ENCODE measurements at places on chromosomes 5 and 9. TPM values are rescaled to one million over a fixed set of nuclear protein-coding genes. Genes with fewer than 3 reads are reported as not detected.
A peak's percentile ranks its signal among the peaks of the same experiment; 100 is the strongest.

Gene RABEPK
- total RNA-seq, result 27.5 TPM

DNA sequence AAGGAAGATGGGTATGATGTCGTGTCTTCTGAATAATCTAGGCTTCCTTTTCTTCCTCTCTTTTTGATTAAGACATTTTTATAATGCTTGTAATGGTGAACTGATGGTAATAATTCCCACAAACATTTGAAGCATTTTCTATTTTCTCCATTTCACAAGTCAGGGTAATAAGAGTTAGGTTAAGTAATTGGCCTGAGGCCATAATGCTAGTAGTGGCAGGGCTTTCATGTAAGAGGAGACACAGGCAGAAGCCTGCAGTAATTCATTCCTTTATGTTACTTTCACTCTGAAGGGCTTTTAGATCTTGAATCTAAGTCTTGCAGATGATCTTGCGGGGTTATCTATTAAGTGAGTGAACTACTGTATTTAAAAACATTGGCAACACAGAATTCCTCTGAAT lies 374.9 kb downstream of the MAT2B start:
- H3K27me3 ChIP-seq, result no peaks in the 10 kb centered on the region
- DNase-seq, result no peak
- H3K27ac ChIP-seq, result no peak overlapping the region
- H3K36me3 ChIP-seq, result no peaks in the 10 kb centered on the region

DNA sequence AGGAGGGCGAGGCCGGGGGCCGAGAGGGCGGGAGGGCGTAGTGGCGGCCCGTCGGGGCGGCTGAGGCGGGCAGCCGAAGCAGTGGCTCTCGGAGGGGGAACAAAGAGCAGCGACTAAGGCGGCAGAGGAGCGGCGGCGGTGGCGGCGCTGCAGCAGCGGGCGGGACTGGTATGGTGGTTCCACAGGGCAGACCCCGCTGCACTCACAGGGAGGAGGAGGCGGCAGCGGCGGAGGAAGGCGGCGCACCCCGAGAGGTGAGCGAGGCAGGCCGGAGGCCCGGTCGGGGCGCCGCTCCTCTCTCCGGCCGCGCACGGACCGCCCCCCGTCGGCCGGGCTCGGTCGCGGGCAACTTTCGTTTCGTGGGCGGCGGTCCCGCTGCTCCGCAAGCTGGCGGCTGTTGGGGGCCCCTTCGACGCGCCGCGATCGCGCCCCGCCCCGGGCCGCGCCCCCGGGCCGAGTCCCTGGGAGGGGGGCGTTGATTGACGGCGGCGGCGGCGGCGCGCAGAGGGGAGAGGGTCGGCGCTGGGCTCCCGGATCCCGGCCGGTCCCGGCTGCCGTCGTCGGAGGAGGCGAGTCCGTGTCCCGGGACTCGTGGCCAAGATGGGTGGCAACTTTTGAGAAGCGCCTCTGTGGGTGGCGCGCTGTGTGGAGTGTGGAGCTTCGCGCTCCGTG lies 467 bp downstream of the CNOT6 start:
- peak overlapping the region; percentile 91 for H3K27ac ChIP-seq
- DNase-seq, result peak; percentile 20
- no peaks in the 10 kb centered on the region for H3K27me3 ChIP-seq
- H3K4me1 ChIP-seq, result peaks cover 44% of the 10 kb centered on the region

Gene RASEF
- total RNA-seq, result not detected

Gene NXNL2
- total RNA-seq, result not detected

Gene COL23A1
- total RNA-seq, result 34.0 TPM

Gene FOXI1
- total RNA-seq, result not detected

GRCh38 chr9:27586304-27586703 lies 13.0 kb upstream of the C9orf72 start:
- no peak overlapping the region for H3K4me3 ChIP-seq
- no peaks in the 10 kb centered on the region for H3K4me1 ChIP-seq
- no peaks in the 10 kb centered on the region for H3K27me3 ChIP-seq
- no peak overlapping the region for H3K27ac ChIP-seq

GRCh38 chr9:37415011-37415719 lies 7.3 kb upstream of the GRHPR start:
- H3K4me1 ChIP-seq, result peaks cover 16% of the 10 kb centered on the region
- no peaks in the 10 kb centered on the region for H3K27me3 ChIP-seq
- H3K4me3 ChIP-seq, result peak overlapping the region; percentile 62
- H3K27ac ChIP-seq, result peak overlapping the region; percentile 53
- no peaks in the 10 kb centered on the region for H3K36me3 ChIP-seq

DNA sequence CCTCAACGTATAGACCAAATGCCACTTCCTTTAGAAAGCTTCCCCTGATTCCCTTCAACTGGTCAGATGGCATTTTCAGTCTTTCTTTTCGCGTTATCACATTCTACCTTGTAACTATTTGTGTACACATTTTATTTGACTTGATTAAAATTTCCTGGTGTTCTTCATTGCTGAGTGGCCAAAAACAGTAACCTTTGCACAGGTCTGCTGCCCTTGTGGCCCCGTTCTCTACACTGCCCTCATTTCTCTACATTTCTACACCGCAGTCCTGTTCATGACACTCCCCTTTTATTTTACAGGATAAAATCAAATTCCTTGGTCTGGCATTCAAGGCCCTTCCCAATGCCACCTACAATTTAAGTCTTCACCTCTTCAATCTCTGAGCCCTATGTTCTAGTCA lies 334.2 kb upstream of the SLC30A5 start:
- no peaks in the 10 kb centered on the region for H3K27me3 ChIP-seq
- no peak for DNase-seq
- H3K27ac ChIP-seq, result no peak overlapping the region

Gene PCDHGA2
- 0.32 TPM for total RNA-seq

Gene IL4
- total RNA-seq, result not detected

Gene CDX1
- total RNA-seq, result not detected

- H3K36me3 ChIP-seq, result peaks cover 13% of the 10 kb centered on the region
- H3K4me1 ChIP-seq, result peaks cover 10% of the 10 kb centered on the region
- no peak for DNase-seq
- H3K27me3 ChIP-seq, result no peaks in the 10 kb centered on the region
- no peak overlapping the region for H3K4me3 ChIP-seq
These were observed 108.1 kb downstream of the SEMA5A start for GRCh38 chr5:9437741-9438240.

GRCh38 chr5:181199881-181200638 lies 4.9 kb downstream of the TRIM7 start:
- no peak overlapping the region for H3K27ac ChIP-seq
- no peak for DNase-seq
- H3K4me3 ChIP-seq, result peak overlapping the region; percentile 25
- H3K4me1 ChIP-seq, result no peaks in the 10 kb centered on the region

- H3K27ac ChIP-seq, result no peak overlapping the region
- no peaks in the 10 kb centered on the region for H3K4me1 ChIP-seq
- peaks cover 9% of the 10 kb centered on the region for H3K36me3 ChIP-seq
- no peaks in the 10 kb centered on the region for H3K27me3 ChIP-seq
- DNase-seq, result no peak
- no peak overlapping the region for H3K4me3 ChIP-seq
These were observed 29.8 kb downstream of the PROP1 start for GRCh38 chr5:177966009-177966838.

DNA sequence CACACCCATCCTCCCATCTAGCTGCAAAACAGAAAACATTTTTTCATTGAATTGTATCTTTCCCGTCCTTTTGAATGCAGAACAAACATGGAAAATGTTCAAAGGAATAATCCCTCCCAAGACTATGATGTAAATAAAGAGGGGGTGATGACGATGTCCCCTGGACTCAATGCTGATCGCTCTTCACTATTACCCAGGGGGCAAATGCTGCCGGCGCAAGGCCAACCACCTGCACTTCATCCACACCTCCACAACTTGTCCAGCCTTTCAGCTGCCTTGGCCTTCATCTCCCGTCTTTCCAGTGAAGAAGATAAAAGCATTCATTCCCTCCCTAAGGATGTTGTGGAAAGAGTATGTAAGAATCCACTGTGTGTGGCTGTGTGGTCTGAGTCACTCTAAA lies 240.3 kb downstream of the AGTPBP1 start:
- peaks cover 3% of the 10 kb centered on the region for H3K36me3 ChIP-seq
- no peak overlapping the region for H3K27ac ChIP-seq
- H3K27me3 ChIP-seq, result peaks cover 7% of the 10 kb centered on the region
- no peak for DNase-seq
- H3K4me1 ChIP-seq, result no peaks in the 10 kb centered on the region

Gene PLPPR1
- total RNA-seq, result 4.7 TPM

Gene NUDT12
- total RNA-seq, result 17.6 TPM

GRCh38 chr5:31047621-31048020 lies 145.9 kb upstream of the CDH6 start:
- H3K27me3 ChIP-seq, result no peaks in the 10 kb centered on the region
- DNase-seq, result no peak
- H3K27ac ChIP-seq, result no peak overlapping the region

Gene MAMDC2
- total RNA-seq, result 0.21 TPM

DNA sequence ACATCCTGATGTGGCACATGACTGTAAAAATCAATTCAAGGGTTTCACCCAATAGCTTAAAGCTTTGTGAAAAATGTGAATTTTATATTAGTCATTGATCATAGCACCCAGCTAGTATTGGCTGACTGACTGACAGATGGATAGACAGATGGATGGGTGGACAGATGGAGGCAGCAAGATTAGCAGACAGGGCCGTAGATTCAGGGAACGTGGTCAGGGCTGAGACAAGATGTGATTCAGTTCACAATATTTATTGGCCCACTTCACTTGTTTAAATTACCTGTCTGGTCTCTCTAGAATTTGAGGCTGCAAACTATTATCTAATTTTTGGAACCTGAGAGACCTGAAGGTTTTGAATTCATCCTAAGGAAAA lies 12.0 kb upstream of the PCSK5 start:
- H3K27ac ChIP-seq, result no peak overlapping the region
- peaks cover 7% of the 10 kb centered on the region for H3K4me1 ChIP-seq
- H3K27me3 ChIP-seq, result no peaks in the 10 kb centered on the region

GRCh38 chr5:36279054-36279698 lies 22.5 kb downstream of the RANBP3L start:
- H3K36me3 ChIP-seq, result no peaks in the 10 kb centered on the region
- H3K27me3 ChIP-seq, result no peaks in the 10 kb centered on the region
- H3K4me1 ChIP-seq, result peaks cover 7% of the 10 kb centered on the region
- DNase-seq, result no peak
- H3K27ac ChIP-seq, result no peak overlapping the region
- H3K4me3 ChIP-seq, result no peak overlapping the region

Gene MYO10
- total RNA-seq, result 93.4 TPM

Gene BSPRY
- total RNA-seq, result not detected

Gene CDC25C
- 22.5 TPM for total RNA-seq

Gene TRIM32
- 21.5 TPM for total RNA-seq

GRCh38 chr5:158039911-158040347 lies 181.0 kb upstream of the CLINT1 start:
- H3K4me1 ChIP-seq, result no peaks in the 10 kb centered on the region
- no peak overlapping the region for H3K27ac ChIP-seq
- peaks cover 8% of the 10 kb centered on the region for H3K36me3 ChIP-seq
- no peak overlapping the region for H3K4me3 ChIP-seq
- no peaks in the 10 kb centered on the region for H3K27me3 ChIP-seq
- DNase-seq, result no peak

DNA sequence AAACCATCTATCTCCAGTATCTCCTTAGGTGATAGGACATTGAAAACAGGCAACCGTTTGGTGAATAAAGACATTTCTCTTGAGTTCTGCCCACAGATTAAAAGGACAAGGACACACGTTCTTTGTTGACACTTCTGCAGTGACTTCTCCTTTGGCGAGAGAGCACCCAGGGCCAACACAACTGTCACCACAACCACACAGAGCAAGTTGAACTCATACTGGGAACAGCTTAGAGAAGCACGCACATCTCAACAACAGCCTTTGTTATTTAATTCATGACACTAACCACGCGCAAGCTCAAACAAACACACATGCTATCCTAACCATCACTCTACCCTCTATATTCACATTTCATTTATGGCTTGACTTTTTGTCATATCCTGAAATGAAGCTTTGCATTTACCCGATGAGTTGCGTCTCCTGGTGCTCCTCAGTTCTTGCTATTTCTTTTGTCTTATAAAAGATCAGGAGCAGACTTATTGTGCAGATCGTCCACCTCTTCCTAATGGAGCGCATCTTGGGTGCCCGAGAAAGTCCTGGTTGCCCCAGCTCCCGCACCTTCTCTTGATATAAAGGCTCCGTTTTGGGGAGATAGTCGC lies 543 bp downstream of the ST8SIA4 start:
- H3K27ac ChIP-seq, result no peak overlapping the region
- peak overlapping the region; percentile 86 for H3K4me3 ChIP-seq
- peaks cover 68% of the 10 kb centered on the region for H3K27me3 ChIP-seq
- H3K36me3 ChIP-seq, result no peaks in the 10 kb centered on the region

DNA sequence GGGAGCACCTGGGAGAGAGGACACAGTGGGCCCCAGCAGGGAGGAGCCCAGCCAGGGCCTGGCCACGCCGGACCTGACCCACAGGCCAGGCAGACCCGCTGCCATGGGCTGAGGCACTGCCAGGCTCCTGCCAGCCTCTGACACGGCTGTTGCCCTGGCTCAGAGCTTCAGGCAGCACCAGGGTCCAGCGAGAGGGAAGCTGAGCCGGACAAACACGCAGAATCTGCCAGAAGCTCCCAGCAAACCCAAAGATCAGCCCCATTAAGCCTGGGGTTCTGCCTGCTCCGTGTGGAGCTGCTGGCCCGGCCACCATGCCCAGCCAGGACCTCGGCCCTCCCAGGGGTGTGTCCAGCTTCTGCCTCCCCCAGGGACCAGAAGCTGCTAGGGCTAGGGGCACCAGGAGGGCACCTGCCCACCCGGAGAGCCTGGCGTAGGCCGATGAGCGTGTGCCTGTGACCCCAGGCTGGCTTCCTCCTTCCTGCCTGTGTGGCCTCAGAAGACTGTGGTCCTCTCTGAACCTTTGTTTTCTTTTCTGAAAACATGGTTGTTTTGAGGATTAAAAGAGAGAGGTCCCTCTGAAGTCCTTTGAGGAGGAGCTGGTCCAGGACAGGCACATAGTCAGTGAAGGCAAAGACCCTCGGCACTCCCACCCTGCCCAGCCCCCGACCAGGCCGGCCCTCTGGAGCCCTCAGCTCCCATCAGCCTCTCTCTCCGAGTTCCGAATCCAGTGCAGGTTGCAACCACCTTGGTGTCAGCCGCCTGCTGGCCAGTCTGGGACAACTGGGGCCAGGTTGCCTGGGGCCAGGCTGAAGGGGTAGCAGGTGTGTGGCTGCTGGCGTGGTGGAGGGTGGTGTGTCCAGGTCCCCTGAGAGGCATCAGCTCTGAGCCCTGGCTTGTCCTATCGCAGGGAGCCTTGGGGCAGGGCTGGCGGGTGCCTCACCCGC lies 39.6 kb downstream of the KCNT1 start:
- no peak for DNase-seq
- no peak overlapping the region for H3K27ac ChIP-seq
- no peak overlapping the region for H3K4me3 ChIP-seq

DNA sequence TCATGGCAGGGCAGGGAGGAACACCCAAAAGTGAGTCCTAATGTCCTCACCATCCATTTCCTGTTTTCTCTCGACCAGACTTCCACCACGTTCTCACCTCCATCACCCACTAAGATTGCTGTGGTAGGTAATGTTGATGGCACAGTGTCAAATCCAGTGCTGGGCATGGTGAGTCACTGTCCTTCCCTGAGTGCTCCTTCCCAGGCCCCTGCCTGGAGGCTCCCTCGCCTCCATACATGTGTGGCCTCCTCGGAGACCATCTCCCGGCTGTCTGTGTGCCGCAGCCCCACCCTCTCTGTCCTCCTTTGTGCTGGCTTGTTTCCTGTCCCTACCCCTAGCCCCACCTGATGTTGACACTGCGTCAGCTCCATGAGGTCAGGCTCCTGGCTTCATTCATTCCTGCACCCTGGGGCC lies 177.5 kb downstream of the SYK start:
- DNase-seq, result no peak
- peaks cover 13% of the 10 kb centered on the region for H3K27me3 ChIP-seq
- H3K27ac ChIP-seq, result no peak overlapping the region
- peaks cover 9% of the 10 kb centered on the region for H3K4me1 ChIP-seq

Gene ZNF483
- total RNA-seq, result 28.7 TPM

Gene PAEP
- total RNA-seq, result not detected
